ENCODE measurements at places on chromosomes 7 and 10.

GRCh38 chr10:28331841-28332240 lies 29.0 kb upstream of the MPP7 start:
- DNase-seq, result peak; percentile 83

GRCh38 chr10:128036011-128036615 lies 90.1 kb downstream of the MKI67 start:
- no peak for DNase-seq

DNA sequence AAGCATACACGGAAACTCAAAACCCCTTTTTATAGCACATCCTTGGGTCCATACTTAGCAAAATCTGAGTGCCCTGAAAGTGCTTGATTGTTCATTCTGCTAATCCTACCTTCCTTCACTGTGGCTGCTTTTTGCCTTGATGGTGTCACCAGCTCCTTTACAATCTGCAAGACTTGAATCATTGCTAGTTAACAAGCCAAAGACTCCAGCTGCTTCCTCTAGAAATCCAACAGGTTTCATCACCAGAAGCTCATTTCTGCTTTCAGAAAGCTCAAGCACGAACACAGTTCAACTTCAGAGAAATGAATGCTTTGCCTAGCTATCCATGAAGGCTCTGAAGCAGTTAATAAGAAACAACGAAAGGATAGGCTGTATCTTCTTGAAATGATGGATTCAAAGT lies 38.0 kb downstream of the USP6NL start:
- no peak for DNase-seq

DNA sequence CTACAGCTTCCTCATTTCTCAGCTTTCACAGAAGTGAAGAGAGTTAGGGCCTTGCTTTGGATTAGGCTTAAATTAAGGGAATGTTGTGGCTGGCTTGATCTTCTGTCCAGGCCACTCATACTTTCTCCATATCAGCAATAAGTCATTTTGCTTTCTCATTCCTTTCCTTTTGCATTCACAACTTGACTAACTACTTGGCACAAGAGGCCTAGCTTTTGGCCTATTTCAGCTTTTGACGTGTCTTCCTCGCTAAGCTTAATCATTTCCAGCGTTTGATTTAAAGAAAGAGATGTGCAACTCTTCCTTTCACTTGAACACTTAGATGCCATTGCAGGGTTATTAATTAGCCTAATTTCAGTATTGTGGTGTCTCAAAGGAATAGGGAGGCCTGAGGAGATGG lies 712.0 kb downstream of the INHBA start:
- no peak for DNase-seq

GRCh38 chr7:18521945-18522566 lies 26.5 kb downstream of the HDAC9 start:
- DNase-seq, result no peak

GRCh38 chr10:80684259-80684658 lies 146.6 kb downstream of the SH2D4B start:
- DNase-seq, result no peak
